ENCODE measurements at places on chromosomes 4 and X.

- no peak for DNase-seq
Observed at GRCh38 chr4:172045981-172046380, 232.8 kb downstream of the GALNTL6 start.

DNA sequence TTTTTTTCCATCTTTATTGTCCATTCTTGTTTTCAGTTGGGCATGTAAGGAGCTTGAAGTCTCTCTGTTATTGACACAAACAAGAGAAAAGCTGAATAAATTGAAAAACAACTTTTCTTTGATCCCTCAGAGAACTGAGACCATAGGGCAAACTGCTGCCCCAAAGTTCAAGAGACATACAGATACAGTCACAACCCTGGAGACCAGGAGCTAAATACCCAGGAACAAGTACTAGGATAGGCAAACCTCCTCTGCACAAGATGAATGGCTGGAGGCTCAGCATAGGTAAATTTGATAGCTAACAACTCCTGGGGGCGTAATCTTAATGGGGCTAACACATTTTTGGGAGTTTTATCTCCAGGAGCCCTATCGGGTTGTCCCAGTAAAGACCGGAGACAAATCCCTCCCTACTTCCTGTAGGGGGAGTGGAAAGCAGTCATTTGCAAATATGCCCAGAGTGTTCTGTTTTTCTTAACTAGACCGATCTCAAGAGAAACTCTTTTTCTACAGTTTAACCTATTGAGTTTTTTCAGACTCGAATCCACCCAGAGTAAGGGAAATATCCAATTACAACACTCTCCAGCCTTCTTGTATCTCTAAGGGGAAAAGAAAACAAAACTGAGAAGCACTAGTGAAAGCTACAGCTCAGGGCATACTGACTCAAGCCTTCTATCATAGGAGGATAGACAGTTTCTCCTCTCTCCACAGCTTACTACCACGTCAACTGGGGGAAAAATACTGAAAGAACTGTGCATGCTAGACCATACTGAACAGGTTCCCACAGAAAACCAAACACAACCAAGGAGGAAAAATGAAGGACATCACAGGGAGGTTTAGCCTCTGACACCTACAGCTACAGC is 23.1 kb downstream of the MAGEA8 start:
- DNase-seq: no peak

- DNase-seq: no peak
Observed at GRCh38 chrX:112669824-112670223, 9.9 kb downstream of the LHFPL1 start.

GRCh38 chrX:378443-378842 is 8.3 kb downstream of the PPP2R3B start:
- no peak for DNase-seq
